ENCODE measurements at places on chromosomes 5 and 9. TPM values are rescaled to one million over a fixed set of nuclear protein-coding genes. Genes with fewer than 3 reads are reported as not detected.

GRCh38 chr5:78521455-78521854, 127.1 kb downstream of the LHFPL2 start:
- no peak for DNase-seq

GRCh38 chr5:108146222-108146621, 235.7 kb downstream of the FBXL17 start:
- DNase-seq = no peak

DNA sequence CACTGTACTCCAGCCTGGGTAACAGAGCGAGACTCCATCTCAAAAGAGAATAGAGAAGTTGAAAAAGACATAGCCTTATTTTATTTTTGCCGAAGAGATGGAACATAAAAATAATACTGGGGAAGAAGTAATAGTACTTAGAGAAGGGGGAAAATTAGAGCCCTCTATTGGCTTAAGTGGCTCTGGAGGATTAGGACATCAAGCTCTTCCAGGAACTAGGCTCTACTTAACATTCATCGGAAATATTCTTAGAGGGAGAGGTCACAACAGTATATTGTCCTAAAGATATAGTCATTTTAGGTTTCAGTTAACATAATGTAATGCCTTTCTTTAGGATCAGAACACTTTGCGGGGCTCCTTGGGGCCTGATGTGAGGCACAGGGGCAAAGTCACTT, 86.0 kb upstream of the PLPP1 start:
- no peak for DNase-seq

DNA sequence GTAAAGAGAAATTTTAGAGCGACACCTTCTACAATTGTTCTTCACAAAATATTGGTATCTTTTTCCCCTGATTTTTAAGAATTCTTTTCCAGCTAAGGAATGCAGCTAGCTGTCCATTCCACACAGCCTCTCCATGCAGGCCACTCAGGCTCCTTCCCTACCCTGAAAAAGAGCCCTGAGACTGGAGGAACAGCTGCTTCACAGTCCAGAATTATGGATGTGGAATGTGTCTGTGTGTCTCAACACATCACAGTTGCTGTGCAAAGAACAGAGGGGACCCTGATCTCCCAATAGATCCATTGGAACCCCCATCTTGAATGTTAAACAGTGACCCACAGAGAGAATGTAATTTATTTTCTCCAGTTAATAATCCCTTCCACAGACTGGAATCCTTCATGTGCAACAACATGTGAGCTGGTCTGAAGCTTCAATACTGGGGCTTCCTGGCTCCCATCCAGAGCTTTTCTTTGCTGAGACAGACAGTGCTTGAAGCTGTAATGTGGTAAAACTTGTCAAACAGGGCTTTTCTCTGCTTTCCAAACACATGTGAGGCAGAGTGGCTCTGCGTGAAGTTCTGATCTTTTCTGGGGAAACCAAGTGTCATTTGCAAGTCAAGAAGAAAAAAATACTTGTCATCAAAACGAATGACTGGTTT, 53.3 kb upstream of the SMC5 start:
- DNase-seq = peak; percentile 8

DNA sequence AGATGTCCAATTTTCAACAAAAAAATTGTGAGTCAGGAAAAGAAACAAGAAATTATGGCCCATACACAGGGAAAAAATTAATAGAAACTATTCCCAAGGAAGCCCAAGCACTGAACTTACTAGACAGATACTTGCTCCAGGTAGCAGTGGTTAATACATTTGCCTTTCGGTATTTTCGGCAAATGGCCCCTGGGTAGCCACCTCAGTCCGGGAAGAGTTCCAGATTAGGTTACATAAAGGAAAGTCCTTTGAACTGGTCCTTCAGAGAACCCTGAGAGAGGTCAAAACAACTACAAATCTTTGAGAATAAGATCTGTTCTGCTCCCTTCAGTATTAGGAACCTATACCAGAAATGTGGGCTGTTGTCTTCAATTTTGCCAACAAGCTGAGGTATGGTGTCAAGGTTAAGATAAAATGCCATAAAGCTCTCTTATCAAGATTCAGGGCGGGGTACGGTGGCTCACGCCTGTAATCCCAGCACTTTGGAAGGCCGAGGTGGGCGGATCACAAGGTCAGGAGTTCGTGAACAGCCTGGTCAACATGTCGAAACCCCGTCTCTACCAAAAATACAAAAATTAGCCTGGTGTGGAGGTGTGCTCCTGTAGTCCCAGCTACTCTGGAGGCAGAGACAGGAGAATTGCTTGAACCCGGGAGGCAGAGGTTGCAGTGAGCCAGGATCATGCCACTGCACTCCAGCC, 343.4 kb downstream of the CWC27 start:
- DNase-seq = no peak

GRCh38 chr5:137016783-137017324, 482.3 kb downstream of the SPOCK1 start:
- no peak for DNase-seq

CTXN3 gene
- not detected for total RNA-seq

C8G gene
- total RNA-seq = 0.10 TPM

C9orf153 gene
- not detected for total RNA-seq

MEF2C gene
- 1.8 TPM for total RNA-seq

MATR3 gene
- total RNA-seq = 280 TPM
